ENCODE measurements at places on chromosomes 4 and X.
A peak's percentile ranks its signal among the peaks of the same experiment; 100 is the strongest.

DNA sequence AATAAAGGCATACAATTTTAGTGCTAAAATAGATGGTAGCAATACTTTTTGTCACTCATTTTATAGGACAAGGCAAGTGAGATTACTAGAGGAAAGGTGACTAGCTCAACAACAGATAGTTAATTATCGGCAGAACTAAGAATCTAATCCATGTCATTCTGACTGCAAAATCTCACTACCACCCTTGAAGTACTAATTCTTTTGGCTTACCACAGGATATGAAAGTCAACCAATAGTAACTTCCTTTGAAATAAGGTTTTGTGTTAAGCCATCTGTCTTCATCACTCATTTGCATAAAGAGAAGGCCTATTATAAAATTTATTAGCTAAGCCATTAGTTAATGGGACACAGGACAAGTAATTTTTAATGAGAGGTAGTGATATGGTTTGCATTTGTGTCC is 25.3 kb upstream of the ZMAT1 start:
- no peak for DNase-seq

DNA sequence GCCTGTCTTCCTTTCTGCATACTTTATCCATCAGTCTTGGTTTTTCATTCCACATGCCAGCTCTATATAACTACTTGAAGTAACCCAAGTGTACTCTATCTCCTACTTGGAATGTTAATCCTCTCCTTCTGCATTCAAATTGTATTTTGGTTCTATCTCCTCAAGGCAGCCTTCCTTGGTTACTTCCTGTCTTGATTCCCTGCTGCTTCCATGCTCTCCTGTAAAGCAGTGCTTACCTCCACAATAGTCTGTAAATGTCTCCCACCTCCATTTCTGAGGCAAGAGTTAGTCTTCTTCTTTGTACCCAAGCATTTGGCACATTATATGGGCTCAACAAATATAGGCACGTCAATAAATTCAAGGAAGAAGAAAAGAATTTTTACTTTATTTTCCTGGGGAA is 298.4 kb downstream of the ARHGAP24 start:
- no peak for DNase-seq

GRCh38 chrX:134760650-134761049 is 102.4 kb upstream of the PLAC1 start:
- no peak for DNase-seq

GRCh38 chr4:118991686-118992085 is 103.0 kb downstream of the SYNPO2 start:
- no peak for DNase-seq

DNA sequence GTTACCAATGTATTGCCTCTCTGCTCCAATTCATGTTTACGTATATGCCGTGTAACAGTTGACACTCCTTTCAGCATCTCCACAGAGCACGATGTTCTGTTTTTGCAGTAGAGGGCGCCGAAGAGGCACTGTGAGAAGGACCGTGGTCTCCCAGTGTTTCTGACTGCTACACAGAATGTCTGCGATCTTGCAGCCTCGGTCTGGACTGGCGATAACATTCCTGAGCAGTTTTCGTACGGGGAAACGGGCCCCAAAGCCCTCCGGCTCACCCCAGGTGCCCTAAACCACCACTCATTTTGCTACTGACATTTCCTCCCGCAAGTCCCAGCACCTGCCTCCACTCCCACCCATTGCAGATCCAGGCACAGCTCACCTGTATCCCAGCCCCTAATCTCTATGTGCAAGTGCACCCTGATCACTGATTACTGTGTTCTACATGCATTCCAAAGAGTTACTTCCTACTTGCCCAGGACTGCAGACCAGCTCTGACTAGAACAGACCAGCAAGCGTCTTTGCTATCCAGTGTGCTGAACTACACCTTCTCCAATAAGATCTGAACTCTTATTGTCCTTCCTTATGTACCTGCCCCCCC is 12.4 kb upstream of the NFXL1 start:
- DNase-seq = peak; percentile 68

GRCh38 chr4:114078636-114079035 is 99.2 kb upstream of the ARSJ start:
- DNase-seq = peak; percentile 13

DNA sequence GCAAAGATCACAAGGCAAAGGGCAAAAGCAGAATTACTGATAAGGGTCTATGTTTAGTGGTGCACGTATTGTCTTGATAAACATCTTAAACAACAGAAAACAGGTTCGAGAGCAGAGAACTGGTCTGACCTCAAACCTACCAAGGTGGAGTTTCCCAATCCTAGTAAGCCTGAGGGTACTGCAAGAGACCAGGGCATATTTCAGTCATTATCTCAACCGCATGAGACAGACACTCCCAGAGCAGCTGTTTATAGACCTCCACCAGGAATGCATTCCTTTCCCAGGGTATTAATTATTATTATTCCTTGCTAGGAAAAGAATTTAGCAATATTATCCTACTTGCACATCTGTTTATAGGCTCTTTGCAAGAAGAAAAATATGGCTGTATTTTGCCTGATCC is 51.5 kb downstream of the NPNT start:
- no peak for DNase-seq

DNA sequence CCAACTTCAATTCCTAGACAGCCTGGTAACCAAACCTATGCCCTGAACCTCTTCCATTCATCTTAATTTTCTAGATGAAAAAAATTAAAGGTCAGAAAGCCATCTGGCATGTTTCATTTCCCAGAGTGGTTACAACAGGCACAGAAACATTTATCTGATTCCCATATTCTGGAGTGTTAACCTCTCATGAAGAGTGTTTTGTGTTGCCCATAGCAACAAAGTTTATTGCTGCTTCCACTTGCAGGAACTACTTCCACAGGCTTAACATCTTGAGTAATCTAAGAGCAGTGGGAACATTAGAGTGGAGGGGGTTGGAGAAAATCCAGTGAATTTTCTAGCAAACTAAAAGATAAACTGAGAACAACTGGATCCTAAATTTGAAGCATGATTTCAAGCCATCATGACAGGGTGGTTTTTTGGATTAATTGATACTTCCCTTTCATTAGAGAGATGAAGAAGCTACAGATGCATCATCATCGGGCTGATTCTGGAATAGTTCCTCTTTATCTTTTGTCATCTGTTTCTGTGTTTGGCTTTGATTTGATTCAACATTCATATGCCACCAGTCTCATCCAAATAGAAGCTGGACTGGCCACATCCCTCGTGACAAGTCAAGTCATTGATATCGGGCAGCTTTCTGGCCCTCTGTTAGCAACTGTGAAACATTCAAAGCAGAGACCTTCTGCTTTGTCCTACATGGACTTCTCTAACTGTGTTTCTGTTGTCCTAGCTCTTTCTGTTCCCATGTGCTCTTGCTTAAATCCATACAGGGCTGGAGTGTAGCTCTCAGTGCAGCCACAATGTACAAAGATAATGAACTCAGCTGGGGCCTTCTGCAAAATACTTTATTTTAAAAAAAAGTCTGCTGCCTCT is 167.3 kb downstream of the MID1IP1 start:
- DNase-seq = no peak

GRCh38 chrX:5324546-5324945 is 904.1 kb downstream of the NLGN4X start:
- DNase-seq = no peak

- DNase-seq = no peak
Observed at GRCh38 chr4:80608281-80608980, 272.9 kb downstream of the CFAP299 start.

GRCh38 chr4:2385516-2385915 is 32.9 kb downstream of the ZFYVE28 start:
- DNase-seq = no peak

DNA sequence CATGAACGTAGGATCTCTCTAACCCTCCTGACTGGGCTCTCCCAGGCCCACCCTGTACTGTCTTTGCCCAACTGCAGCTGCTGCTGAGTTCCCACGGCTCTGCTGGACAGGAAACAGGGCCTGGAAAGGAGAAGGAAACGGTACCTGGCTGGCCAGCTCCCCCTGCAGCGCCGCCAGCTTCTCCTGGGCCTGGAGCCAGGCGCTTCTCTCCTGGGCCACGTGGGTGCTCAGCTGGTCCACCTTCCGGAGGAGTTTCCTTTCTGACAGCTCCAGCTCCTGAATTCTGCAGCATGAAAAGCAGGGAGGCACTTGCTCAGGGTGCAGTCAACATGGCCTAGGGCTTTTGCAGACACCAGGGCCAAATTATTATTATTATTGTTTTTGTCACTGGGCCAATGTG is 6.5 kb downstream of the C4orf50 start:
- no peak for DNase-seq

GRCh38 chr4:85953651-85954018 is 406.2 kb downstream of the MAPK10 start:
- peak; percentile 90 for DNase-seq

GRCh38 chrX:129523079-129523911 is at the start of gene SMARCA1:
TSS of gene SMARCA1 (minus strand) at chrX:129523490. CDS start at chrX:129523370, 120 bp downstream.
- DNase-seq = peak; percentile 60

GRCh38 chr4:153294631-153295030 is 49.9 kb upstream of the MND1 start:
- DNase-seq = peak; percentile 3

- DNase-seq = no peak
Observed at GRCh38 chr4:55247521-55247920, 98.5 kb upstream of the SRD5A3 start.

DNA sequence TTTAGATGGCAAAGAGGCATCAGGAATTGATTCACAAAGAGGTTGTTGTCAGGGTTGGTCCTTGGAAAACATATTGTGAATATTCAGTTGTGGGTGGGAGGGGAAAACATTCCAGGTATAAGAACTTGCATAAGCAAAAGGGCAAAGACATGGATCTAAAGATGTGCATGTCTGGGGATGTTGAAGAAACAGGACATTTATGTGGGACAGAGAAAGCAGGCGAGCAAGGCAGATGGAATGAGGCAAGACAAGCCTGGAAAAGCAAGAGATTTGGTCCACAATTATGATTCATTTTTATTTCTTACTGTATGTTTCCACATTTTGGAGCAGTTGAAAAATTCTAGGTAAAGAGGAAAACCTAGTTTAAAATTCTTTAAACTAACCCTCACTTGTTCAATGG is 134.9 kb upstream of the CXXC4 start:
- no peak for DNase-seq

DNA sequence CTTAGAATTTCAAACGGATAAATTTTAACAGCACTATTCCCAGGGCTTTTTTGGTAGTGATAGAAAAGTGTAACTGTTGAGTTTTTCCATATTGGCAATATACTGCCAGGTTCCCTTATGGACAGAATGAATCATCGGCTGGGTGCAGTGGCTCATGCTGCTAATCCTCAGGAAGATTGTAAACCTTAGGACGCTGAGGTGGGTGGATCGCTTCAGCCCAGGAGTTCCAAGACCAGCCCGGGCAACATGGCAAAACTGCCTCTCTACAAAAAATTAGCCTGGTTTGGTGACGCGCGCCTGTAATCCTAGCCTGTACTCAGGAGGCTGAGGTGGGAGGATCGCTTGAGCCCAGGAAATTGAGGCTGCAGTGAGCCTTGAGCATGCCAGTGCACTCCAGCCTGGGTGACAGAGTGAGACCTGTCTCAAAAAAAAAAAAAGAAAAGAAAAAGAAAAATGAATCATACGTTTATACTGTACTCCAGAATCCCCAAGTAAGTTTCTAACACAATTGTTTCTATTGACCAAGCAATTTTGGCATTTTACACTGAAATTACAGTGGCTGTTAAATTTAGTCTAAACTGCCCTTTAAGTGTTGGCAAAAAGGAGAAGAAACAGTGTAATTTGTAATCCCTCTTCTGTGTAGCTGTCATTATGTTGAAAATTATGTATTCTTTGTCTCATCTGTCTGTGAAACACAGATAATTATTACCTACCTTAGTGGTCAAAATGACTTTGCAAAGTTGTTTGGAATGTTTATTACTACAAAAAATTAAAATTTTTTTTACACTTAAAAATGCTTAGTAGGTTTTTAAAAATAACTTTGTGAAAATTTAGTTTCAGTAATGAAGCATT is 1.8 kb downstream of the SLC30A9 start:
- DNase-seq = peak; percentile 37

DNA sequence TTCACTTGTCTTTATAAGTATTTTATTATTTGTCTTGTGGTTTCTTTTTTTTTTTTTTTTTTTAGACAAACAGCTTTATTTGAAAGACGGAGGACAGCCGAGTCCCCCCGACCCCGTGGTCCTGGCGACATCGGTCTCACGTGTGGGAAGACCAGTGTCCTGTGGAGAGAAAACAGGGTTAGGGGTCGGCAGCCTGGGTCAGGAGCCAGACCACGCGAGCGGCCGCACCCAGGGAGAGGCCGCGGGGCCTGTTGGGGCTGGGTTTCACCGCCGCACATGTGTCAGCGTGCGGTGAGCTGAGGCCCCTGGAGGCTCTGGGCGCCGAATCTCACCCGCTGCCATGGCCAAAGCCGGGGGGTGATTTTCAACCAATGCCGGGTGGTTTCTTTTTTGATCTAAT is 17.8 kb upstream of the RAB33B start:
- DNase-seq = no peak

DNA sequence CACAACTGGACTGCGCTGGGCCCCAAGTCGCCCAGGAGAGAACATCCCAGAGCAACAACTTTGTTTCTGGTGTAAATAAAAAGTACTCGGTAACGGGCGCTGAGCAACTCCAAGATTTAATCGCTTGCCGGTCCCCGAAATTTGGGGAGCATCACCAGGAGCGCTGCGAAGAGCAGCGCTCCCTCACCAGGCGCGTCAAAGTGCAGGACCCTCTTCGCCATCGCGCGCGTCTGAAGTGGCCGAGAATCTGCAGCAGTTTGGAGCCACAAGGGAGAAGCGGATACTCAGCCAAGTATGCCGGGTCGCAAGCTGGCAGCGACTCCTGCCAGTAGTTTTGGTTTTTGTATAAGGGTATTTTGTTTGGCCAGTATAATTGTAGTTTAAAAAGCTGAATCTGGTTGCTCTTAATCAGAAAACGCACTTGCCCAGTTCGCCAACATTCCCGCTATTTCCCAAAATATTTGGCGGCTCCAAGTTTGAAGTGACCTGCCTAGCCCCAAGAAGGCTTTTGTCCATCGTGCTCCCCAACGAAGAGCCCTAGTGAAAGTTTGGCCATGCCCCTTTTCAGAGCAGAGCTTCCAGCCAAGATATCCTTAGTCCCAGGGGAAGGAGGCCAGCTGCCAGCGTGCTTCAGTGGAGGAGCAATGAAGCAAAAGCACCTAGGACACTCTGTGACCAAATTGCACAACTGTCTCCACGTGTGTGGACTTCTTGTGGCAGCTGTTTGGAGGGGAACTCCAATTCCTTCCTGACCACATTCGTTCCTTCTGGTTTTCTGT is 557 bp upstream of the KDR start:
- peak; percentile 21 for DNase-seq

GRCh38 chrX:143754183-143754582 is 33.6 kb upstream of the SPANXN2 start:
- DNase-seq = no peak

DNA sequence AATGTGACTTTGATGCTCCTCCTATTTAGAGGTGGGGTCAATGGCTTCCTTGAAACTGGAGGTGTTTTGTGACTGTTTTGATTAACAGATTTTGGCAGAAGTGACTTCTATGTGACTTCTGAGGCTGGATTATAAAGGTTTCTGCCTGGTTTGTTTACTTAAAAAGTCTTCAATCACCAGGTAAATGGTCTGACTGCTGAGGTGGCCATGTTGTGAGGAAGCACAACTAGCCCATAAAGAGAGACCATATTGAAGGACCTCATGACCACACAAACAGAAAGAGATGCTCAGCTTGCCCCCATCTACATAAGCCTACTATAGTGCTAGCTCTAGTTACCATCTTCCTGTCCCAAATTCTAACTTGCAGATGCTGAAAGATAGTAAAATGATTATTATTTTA is 14.3 kb upstream of the LSM6 start:
- no peak for DNase-seq

GRCh38 chr4:146018247-146018646 is 79.6 kb upstream of the ZNF827 start:
- DNase-seq = no peak
